ENCODE measurements at places on chromosomes 3 and 15.

DNA sequence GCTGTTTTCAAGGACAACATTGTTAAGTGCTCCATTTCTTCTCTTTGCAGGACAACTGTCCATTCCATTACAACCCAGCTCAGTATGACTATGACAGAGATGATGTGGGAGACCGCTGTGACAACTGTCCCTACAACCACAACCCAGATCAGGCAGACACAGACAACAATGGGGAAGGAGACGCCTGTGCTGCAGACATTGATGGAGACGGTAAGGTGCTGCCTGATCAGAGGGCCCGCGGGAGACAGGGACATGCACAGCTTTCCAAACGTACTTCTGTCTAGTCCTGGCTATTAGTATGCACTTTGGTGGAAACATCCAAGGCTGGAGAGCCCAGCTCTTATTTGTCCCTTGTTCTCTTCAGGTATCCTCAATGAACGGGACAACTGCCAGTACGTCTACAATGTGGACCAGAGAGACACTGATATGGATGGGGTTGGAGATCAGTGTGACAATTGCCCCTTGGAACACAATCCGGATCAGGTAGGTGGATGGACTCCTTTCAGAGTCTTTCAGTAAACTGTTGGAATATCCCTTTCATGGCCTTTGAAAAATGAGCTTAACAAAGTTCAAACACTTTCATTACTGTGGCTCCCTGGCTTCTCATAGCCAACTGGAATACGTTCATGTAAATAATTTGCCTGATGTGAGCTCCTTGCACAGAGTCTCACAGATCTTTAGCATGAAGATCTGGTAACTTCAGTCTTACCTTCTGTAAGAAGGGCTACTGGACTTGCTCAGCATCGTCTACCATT is 10.4 kb downstream of the THBS1 start:
- DNase-seq = no peak

- no peak for DNase-seq
These were observed 262.2 kb downstream of the MAGI1 start for GRCh38 chr3:65776494-65776893.

DNA sequence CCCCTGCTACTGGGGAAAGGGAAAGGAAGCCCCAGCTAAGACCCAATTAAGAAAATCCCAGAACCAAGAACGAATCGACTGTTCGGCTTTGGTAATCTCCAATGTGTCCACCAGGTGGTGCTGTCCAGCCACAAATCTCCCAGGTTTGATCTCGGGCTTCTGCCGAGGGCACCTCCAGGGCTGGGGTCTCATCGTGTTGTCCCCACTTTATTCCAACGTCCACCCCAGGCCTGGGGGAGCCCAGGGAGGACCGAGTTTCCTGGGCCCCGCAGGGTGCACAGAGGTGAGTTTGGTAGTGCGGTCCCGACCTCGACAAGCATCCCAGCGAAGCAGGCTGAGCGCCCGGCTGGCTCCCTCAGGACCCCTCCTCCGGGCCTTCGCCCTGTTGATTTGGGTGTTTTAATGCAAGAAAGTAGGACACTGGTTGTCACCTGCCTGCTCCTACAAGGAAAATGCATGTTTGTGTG is 185.1 kb downstream of the GOLGA6L6 start:
- DNase-seq = no peak

- DNase-seq = no peak
These were observed 111.9 kb downstream of the SAMMSON start for GRCh38 chr3:70111411-70111810.

DNA sequence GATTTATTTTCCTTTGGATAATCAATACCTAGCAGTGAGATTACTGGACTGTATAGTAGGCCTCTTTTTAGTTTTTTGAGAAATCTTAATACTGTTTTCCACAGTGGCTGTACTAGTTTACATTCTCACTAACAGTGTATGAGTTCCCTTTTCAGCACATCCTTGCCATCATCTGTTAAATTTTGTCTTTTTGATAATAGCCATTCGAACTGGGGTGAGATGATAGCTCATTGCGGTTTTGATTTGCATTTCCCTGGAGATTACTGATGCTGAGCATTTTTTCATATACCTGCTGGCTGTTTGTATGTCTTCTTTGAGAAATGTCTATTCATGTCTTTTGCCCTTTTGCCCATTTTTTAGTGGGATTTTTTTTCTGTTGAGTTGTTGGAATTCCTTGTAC is 210.8 kb downstream of the CGGBP1 start:
- DNase-seq = no peak

DNA sequence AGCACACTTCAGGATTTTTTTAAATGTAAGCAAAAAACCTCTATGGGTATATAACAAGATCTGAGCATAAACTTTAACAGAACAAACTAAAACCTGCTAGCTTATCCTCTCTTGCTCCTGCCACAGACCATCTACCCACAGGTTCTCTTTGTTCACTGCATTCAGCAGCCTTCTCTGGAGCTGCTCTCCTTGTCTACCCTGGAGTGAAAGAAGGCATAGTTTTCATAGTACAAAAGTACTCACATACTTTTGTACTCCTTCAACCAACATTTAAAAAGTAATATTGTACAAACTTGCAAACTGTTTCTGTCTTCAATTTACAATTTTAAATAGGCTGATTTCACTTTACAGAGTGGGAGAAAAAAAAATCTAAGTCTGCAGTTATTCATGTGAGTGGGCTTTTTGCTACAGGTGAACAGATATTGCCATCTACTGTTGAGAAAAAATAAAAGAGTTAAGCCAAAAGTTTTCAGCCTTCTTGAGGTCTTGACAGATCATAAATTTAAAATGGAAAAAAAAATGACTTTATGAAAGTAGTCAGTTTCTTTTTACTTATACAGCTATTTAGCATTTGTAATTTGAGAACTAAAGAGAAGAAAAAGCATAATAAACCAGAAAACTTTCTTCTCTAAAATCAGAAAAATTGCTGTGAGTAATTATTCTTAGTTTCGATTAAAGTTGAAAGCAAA is 20.4 kb downstream of the TERC start:
- DNase-seq = peak; percentile 62

DNA sequence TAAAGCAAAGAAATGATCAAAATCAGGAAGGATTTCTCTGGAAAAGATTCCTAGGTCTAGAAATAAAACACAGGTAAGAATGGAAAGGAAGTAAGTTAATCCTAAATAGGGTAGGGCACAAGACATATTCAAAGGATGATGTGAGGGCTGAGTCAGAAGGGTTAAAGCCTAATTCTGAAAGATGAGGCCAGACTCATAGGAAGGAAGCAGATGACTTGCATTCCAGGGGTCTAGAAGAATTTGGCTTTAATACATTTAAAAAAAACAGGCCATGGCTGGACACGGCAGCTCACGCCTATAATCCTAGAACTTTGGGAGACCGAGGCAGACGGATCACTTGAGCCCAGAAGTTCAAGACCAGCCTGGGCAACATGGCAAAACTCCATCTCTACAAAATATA is 3.2 kb downstream of the SSR3 start:
- no peak for DNase-seq

DNA sequence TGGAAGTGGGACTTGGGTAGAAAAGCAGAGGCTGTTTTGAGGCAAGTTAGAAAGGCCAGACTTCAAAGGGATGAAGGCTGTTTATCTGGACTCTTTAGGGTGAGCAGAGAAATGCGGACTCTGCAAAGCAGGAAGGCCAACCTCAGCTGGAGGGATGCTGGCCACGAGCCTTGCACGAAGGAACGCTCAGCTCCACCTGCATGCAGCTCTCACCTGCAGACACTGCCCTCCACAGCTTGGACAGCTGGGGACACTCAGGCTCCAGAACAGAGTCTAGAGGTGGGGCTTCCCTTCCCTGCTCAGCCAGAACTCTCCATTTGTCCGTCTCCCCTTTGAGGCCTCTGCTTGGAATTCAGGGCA is 229.7 kb downstream of the ADAMTS17 start:
- DNase-seq = no peak

DNA sequence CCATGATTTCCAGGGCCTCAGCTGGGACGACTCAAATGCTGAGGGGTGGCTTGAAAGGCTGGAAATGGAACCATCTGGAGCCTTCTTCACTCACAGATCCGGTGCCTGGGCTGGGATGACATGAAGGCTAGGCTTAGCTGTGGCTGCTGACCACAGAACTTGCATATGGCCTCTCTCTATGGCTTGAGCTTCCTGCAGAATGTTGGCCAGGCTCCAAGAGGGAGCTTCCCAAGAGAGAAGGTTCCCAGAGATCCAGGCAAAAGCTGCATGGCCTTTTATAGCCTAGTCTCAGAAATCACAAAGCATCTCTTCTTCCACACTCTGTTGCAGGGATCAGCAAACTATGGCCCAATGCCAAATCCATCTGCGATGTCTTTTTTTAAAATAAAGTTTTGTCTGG is 44.8 kb downstream of the GATM start:
- no peak for DNase-seq

DNA sequence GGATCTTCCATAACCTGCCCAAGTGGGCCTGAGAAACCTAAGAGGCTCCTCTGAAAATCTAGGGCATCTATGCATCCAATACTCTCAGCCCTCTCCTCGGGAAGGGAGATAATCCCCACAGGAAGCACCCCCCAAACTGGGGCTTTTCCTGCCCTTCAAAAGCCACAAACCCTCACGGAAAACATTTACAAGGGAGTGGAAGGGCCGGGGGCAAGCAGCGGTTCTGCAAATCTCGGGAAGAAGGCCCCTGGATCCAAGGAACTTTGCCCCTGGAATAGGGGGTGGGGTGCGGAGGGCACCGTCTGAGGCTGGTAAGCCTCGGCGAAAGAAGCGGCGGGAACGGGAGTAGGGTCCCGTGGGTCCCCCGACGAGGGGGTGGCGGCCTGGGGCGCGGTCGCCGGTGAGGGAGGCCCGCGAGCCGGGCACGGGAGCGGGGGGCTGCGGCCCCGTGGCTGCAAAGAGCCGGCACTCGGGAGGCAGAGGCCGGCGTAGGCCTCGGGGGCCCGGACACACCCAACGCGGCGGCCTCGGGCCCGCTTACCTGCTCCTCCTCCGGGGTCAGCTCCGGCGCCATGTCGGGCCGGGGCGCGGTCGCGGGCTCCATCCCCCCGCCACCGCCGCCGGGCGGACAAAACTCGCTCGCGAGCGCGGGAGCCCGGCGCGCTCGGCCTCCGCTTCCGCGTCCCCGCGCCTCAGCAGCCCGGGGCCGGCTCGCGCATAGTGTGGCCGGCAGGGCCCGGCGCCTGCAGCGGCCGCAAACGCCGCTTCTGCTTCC is 755 bp downstream of the PTPN9 start:
- DNase-seq = peak; percentile 70

GRCh38 chr15:83769411-83769999 is 115.6 kb downstream of the ADAMTSL3 start:
- DNase-seq = no peak

GRCh38 chr3:13119471-13120220 is 46.4 kb upstream of the IQSEC1 start:
- no peak for DNase-seq

DNA sequence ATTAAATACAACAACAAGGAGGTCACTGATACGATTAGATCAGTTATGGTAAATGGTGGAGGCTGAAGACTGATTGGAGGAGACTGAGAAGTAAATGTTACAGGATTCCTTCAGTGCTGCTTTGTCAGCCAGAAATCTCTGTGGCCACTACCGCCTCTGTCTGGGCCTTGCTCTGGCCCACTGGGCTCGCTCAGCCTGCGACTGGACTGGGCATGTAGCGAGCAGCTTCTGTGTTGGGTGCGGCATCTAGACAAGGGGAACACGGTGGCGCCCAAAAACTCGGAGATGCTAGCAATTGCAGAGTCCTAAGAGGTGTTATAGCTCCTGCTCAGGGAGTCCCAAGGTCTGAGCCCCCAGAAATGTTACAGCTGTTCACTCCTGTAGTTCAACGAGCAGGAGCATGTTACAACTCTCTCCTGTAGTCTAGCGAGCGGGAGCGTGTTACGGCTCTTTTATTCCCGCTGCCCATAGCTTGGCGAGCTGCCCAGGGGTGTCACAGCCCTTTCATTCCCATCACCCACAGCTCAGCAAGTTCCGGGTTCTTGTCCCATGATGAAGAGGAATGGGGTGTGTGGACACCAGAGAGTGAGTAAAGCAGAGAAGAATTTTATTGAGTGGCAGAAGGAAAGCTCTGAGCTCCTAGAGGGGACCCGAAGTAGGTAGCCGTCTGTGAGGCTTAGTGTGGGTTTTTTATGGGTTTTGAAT is 24.7 kb downstream of the SLC15A2 start:
- DNase-seq = no peak

DNA sequence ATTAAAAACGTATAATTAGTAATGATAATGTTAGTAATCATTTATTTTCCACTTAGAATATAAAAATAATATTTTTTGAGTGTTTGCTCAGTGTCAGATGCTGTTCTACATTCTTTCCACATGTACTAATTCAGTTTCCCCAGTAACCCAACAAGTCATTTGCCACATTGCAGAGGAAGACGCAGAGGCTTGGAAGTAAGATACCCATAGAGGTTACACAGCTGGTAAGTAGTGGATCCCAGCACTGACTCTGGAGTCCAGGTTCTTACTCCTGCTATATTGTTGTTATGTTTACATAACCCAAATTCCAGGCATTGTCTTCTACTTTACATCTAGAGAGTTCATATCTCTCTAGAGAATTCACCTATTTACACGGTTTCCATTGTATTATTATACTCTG is 48.2 kb upstream of the MYO5C start:
- DNase-seq = no peak

- DNase-seq = no peak
These were observed 281.8 kb downstream of the FAM43A start for GRCh38 chr3:194967151-194968117.

GRCh38 chr15:81511138-81511537 is 137.1 kb upstream of the TMC3 start:
- DNase-seq = no peak

Measured in neural progenitor cell (in vitro differentiated cells).